Thoracic aorta endothelial cell (primary cell): ENCODE measurements at places on chromosomes 4 and X. TPM values are rescaled to one million over a fixed set of nuclear protein-coding genes. Genes with fewer than 3 reads are reported as not detected.

Gene MSX1
- total RNA-seq: 2.8 and 5.5 TPM in 2 replicates

Gene OTC
- 0.07 TPM in 1 of 2 replicates, not detected in the other for total RNA-seq

Gene CCSER1
- 1.6 and 2.2 TPM in 2 replicates for total RNA-seq

Gene DSPP
- not detected in 2 replicates for total RNA-seq

Gene ATP1B4
- total RNA-seq: not detected in 2 replicates

Gene BTK
- total RNA-seq: 0.14 and 0.27 TPM in 2 replicates

Gene GPC4
- 0.07 TPM in 1 of 2 replicates, not detected in the other for total RNA-seq

Gene MAGEA2
- not detected in 2 replicates for total RNA-seq

Gene SPATA18
- 10.3 and 14.6 TPM in 2 replicates for total RNA-seq

Gene CSN1S1
- not detected in 2 replicates for total RNA-seq

Gene ATP2B3
- total RNA-seq: not detected in 2 replicates

Gene DRD5
- total RNA-seq: not detected in 2 replicates

Gene VCX
- total RNA-seq: not detected in 2 replicates

Gene ADH1A
- total RNA-seq: not detected in 2 replicates

Gene ETDB
- total RNA-seq: not detected in 2 replicates

Gene SERTM2
- not detected in 2 replicates for total RNA-seq

Gene TCEAL8
- total RNA-seq: 90.4 and 92.2 TPM in 2 replicates

Gene STS
- 5.2 and 9.5 TPM in 2 replicates for total RNA-seq

Gene NEK1
- 10.2 and 12.0 TPM in 2 replicates for total RNA-seq

Gene INTU
- total RNA-seq: 5.6 and 6.5 TPM in 2 replicates

Gene GAGE2A
- total RNA-seq: not detected in 2 replicates

Gene TEX13D
- total RNA-seq: not detected in 2 replicates

Gene CRMP1
- 0.53 TPM in 1 of 2 replicates, not detected in the other for total RNA-seq

Gene HPSE
- total RNA-seq: 16.2 and 21.4 TPM in 2 replicates

Gene TBC1D25
- total RNA-seq: 7.2 and 7.8 TPM in 2 replicates

Gene FGG
- not detected in 2 replicates for total RNA-seq

Gene SSX3
- total RNA-seq: not detected in 2 replicates

Gene ZFYVE28
- total RNA-seq: 7.2 and 11.5 TPM in 2 replicates

Gene CT83
- not detected in 2 replicates for total RNA-seq
